ENCODE measurements at places on chromosomes 12 and 14.
A peak's percentile ranks its signal among the peaks of the same experiment; 100 is the strongest.

GRCh38 chr12:45357539-45358417, 141.9 kb downstream of the ANO6 start:
- no peak for DNase-seq

- peak; percentile 97 for DNase-seq
Observed at GRCh38 chr14:32087173-32087861, 10.2 kb downstream of the ARHGAP5 start.

DNA sequence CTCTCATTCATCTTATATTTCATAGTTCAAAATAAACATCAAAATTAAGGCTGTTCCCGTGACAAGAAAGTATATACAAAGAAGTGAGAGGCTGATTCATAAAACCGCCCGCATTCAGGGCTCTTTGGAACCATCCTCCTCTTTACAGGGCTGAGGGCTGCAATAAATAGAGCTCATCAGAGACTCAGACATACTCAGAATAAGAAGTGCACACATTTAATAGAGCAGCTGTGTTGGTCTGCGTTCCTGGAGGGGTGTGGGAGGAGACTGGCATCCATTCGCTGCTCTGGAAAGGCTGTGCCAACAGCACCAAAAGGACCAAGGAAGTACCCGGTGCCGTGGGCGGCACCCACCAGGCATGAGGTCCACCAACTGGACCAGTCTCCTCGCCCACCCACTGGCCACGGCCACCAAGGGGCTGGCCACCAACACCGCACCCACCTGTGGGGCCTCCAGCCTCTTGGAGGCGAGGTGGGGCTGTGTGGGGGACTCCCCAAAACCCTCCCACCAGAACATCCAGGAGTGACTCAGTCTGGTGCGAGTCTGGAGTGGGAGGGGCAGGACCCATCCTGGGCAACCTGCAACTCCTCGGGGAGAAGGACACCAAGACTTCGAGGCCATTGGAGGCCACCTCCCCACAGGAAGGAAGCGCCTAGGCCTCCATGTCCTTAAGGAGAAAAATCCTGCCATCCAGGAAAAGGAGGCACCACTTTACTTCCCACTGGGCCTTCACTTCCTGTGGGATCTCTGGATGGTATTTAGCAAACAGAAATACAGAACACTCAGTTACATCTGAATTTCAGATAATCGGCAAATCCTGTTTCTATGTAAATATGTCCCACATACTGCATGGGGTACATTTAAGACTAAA, 32.7 kb downstream of the VCPKMT start:
- no peak for DNase-seq

DNA sequence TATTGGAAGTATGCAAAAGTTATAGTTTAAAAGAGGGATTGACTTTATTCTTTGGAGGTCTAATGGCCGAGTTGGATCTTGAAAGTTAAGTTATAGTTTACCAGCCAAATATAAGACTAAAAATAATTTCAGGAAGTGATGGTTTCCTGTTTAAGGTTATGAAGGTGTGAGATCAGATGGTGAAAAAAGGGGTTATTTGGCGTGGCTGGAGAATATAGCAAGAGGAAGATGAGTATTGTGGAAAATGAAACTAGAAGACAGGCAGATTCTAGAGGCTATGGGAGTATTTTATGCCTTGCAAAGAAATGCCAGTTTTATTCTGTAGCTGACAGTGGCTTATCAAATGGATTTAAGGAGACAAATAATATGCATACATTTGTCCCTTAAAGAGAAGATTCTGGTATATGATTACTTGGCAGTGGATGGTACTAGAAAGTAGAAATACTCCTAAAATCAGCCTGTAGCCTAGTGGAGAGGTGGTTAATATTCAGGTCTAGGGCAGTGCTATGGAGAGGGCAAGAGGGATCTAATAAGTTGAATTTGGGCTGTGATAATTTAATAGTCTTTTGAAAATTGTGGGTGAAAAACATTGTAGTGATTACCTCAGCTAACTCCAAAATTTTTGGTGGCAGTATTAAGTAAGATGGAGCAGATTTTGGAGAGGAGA, 1091.8 kb upstream of the ATXN7L3B start:
- DNase-seq = no peak

DNA sequence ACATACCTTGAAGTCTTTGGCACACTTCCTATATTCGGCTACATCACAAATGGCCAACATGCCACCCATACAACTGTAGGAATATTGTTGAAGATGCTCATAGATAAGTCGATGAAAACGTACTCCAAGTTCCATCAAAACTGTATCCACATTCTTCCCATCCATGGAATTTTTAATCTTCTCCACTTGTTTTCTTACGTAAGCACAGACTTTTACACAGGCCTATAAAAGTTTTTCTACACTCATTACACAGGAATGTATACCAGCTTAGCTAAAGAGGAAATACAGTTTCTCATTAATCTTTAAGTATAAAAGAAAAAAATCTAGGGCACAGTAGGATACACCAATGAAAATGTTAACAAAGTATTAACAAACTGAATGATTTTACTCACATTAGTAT, 59.1 kb downstream of the EXOC5 start:
- no peak for DNase-seq

DNA sequence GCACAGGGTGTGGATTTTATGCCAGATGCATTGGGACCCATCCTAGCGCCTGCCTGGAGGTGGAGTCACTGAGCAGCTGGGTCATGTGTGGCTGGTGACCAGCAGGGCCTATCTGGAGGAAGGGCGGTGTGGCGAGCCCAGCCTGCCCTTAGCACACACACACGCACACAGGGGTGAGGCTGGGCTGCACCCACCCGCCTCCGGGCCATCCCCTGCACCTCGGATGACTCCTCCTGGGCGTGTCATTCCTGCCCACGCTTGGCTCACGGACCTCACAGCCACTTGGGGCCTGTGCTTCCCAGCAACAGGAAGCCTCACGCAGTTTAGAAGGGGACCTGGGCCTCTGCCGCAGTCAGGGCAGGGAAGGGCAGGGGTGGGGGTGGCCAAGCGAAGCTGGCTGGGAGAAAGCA, 36.2 kb upstream of the FZD10 start:
- peak; percentile 42 for DNase-seq

GRCh38 chr12:86574143-86574542, 318.0 kb upstream of the MGAT4C start:
- DNase-seq = no peak

DNA sequence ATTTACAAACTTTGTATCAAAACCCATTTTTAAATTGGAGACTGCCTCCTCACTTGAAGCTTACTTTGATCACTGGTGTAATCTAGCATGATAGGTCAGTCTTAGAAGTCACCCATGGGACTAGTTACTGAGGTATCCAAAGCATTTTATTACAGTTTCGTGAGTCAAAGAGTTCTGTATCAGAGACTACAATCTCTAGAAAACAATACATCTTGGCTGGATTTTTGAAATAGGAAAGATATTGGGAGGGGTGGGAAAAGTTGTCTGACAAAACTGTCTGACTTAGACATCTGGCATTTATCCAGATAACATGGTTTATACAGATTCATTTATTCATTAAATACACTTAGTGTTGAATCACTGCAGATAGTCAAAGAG, 173.5 kb upstream of the PDZRN4 start:
- no peak for DNase-seq

DNA sequence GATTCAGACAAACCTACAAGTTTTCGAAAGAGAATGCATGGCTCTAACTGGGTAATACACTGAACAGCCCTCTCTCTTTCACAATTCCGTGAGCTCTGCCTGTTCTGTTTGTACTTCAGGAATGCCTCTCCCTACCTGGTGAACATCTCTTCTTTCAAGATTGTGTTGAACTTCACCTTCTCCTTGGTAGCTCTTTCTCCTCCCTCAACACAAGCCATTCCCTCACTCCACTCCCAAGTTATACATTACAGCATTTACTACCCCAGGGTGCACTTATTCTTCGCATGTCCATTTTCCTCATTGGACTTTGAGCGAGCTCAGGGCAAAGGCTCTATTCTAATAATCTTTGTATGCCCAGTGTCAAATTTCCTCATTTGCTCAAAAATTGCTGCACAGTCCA, 28.3 kb downstream of the NRDE2 start:
- DNase-seq = no peak

GRCh38 chr12:50934981-50935807, 17.1 kb upstream of the HIGD1C start:
- DNase-seq = no peak

- DNase-seq = no peak
Observed at GRCh38 chr14:103512701-103513611, 9.7 kb downstream of the CKB start.

GRCh38 chr12:94994312-94994711, 9.2 kb downstream of the NDUFA12 start:
- no peak for DNase-seq

- DNase-seq = peak; percentile 36
Observed at GRCh38 chr14:100159865-100160533, 554 bp upstream of the DEGS2 start.

DNA sequence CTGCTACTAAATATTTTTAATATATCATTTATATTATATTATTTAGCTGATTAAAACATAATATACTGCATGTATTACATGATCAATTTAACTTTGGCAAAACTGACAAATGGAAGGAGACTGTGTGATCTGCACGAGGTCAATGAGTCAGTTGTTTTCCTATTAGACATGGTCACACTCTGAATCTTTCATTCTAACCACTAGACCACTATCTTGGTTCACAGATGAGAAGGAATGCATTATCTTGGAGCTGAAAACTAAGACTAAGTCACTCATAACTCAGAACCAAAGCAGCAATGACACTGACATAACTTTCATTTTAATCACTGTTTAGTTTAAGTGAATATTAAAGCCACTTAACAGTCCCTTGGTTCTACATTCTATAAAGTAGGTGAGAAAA, 37.4 kb downstream of the GNPTAB start:
- DNase-seq = no peak

DNA sequence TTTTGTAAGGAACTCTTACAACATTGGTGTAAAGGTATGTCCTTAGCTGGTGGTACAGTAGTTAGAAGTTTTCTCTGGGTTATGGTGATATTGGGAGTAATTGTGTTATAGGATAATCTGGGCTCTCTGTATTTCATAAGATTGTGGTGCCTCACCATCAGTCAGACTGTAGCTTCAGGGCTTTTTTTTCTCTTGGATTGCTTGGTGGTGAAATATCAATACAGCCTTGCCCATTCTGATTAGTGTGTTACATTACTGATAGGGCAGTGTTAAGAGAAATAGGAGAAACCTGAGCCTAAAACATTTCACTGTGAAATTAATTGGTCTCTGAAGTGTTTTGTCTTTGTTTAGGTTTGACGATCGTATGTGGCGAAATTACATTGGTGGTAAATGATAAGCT, 71.0 kb downstream of the RCOR1 start:
- no peak for DNase-seq

GRCh38 chr14:101506926-101507835, 54.1 kb upstream of the DIO3 start:
- no peak for DNase-seq

GRCh38 chr12:93127582-93128331, 198.7 kb upstream of the EEA1 start:
- peak; percentile 67 for DNase-seq

DNA sequence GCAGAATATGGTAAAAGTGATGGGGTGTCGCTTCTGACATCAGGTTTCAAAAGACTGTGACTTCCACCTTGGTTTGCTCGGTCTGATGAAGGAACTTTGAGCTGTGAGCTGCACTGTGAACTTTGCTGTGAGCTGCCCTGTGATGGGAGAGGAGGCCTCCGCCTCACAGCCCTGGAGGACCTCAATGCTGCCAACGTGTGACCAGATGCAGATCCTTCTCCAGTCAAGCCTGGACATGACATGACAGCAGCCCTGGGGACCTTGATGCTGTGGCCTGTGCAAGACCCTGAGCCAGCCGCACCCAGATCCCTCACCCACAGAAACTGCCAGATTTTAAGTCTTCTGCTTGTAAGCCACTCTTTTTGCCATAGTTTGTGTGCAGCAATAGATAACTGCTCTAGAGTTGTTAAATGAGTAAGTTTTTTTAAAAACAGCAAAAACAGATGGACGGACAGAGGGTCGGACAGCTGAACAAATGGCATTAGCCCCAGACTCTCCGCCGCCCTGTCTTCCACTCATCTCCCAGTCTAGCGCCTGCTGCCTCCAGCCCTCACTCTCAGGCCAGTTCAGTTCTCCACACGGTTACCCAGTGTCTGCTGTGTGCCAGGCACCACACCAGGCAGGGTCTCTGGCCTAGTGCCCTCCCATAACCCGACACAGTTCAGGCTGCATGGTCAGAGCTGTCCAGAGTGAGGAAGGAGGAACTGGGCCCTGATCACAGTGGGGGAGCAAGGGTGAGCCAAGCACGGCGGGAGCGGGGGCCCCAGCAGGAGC, 13.1 kb upstream of the LRTM2 start:
- no peak for DNase-seq

DNA sequence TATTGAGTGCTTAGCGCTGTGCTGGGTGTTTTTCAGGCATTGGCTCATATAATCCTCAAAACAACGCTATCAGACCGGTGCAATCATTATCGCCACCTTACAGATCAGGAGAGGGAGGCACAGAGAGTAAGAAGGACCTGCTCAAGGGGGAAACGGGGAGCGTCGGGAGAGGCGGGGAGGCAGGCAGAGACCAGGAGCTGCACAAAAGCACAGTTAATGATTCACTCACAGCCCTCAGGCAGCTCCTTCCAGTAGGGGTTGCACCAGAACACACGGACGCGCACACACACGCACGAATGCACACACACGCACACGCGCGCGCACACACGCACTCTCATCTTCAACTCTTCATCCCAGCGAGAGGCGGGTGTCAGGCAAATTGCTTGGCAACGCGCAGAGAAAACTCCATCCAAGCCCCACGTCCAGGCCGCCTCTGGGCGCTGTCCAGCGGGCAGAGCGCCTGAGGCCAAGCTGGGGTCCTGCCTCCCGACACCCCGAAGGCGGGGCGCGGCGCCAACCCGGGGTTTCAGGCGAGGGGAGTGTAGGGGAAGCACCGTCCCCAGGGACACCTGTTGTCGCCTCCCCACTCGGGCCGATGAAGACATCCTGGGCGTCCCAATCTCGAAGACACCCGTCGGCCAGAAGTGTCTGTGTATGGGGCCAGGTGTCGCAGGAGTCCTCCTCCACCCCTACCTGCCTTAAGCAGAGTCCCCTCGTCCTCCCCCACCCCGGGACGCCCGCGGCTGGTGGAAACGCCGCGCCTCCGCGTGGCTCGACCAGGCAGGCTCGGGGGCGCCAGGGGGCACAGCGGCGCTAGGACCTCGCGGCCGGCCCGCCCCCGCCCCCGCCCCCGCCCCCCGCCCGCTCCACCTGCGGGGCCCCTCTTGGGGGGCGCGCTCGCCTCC, 35.5 kb upstream of the STON2 start:
- DNase-seq = peak; percentile 67

- no peak for DNase-seq
Observed at GRCh38 chr12:47984331-47984801, 19.9 kb downstream of the COL2A1 start.

GRCh38 chr14:104187931-104188726, 49.7 kb downstream of the KIF26A start:
- DNase-seq = no peak

Measured in mesendoderm (in vitro differentiated cells).